ENCODE measurements at places on chromosomes 7 and 10. TPM values are rescaled to one million over a fixed set of nuclear protein-coding genes. Genes with fewer than 3 reads are reported as not detected.

ADRB1 gene
- 0.20 TPM for total RNA-seq

PNLIP gene
- not detected for total RNA-seq

SEMA3E gene
- total RNA-seq = not detected

AZGP1 gene
- total RNA-seq = not detected

COL17A1 gene
- not detected for total RNA-seq

NRCAM gene
- total RNA-seq = not detected

PTPN20 gene
- 0.38 TPM for total RNA-seq

SUMF2 gene
- 119 TPM for total RNA-seq

MEOX2 gene
- not detected for total RNA-seq

GRCh38 chr7:109579901-109580300, 1010.2 kb downstream of the DNAJB9 start:
- no peaks in the 10 kb centered on the region for H3K4me1 ChIP-seq
- H3K4me3 ChIP-seq = no peak overlapping the region

DNA sequence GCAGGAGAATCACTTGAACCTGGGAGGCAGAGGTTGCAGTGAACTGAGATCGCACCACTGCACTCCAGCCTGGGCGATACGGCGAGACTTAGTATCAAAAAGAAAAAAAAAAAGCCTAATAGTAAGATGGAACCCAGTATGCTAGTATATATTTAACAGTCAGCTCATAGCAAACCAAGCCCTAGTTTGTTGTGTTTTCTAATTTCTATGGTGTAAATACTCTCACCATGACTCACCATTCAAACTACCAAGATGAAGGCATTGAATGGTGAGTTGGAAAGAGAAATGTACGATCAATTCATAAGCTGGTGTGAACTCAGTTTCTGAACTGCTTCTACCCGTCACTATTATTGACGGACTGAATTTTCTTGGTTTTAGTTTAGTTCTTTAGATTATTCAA, 173.7 kb upstream of the KAT6B start:
- H3K4me1 ChIP-seq = no peaks in the 10 kb centered on the region
- peaks cover 8% of the 10 kb centered on the region for H3K36me3 ChIP-seq
- DNase-seq = no peak
- H3K4me3 ChIP-seq = no peak overlapping the region

DNA sequence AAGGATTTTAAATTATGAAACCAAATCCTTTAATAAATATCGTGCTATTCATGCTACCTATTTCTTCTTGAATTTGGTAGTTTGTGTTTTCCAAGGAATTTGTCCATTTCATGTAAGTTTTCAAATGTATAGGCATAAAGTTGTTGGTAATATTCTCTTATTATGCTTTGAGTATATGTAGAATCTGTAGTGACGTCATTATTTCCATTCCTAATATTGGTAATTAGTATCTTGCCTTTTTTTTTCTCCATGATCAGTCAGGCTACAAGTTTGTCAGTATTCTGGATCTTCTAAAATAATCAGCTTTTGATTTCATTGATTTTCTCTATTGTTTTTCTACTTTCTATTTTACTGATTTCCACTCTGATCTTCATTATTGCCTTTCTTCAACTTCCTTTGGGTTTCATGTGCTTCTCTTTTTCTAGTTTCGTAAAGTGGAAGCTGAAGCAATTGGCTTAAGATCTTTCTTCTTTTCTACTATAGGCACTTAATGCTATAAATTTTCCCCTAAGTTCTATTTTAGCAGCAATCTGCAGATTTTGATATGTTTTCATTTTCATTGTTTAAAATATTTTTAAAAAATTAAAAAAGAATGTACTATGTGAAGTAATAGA, 156.5 kb upstream of the HDAC9 start:
- peaks cover 7% of the 10 kb centered on the region for H3K27me3 ChIP-seq
- DNase-seq = no peak
- no peaks in the 10 kb centered on the region for H3K36me3 ChIP-seq
- H3K4me3 ChIP-seq = no peak overlapping the region
- no peaks in the 10 kb centered on the region for H3K4me1 ChIP-seq
- no peak overlapping the region for H3K27ac ChIP-seq

- no peak for DNase-seq
- H3K27ac ChIP-seq = no peak overlapping the region
- no peaks in the 10 kb centered on the region for H3K27me3 ChIP-seq
- H3K36me3 ChIP-seq = peaks cover 25% of the 10 kb centered on the region
- H3K4me1 ChIP-seq = peaks cover 25% of the 10 kb centered on the region
- H3K4me3 ChIP-seq = no peak overlapping the region
These were observed 167.1 kb downstream of the ELMO1 start for GRCh38 chr7:37281368-37282092.

DNA sequence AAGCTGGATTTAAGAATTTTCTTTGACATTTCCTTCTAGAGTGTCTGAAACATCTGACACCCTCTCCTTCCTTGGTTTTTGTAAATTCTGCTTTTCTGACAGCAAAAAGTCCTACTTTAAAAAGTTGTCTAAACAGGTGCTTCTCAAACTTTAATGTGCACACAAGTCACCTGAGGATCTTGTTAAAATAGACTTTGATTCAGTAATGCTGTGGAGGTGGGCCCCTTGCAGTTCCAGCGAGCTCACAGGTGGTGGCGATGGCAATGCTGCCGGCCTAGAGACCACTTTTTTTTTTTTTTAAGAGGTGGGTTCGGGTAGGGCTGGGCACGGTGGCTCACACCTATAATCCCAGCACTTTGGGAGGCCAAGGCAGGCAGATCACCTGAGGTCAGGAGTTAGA, 77.1 kb downstream of the ABCC2 start:
- H3K4me3 ChIP-seq = no peak overlapping the region
- DNase-seq = no peak
- no peak overlapping the region for H3K27ac ChIP-seq
- H3K27me3 ChIP-seq = peaks cover 43% of the 10 kb centered on the region

GRCh38 chr7:16702441-16702840, 51.1 kb upstream of the TSPAN13 start:
- H3K4me3 ChIP-seq = no peak overlapping the region
- peaks cover 53% of the 10 kb centered on the region for H3K36me3 ChIP-seq
- no peaks in the 10 kb centered on the region for H3K4me1 ChIP-seq

DNA sequence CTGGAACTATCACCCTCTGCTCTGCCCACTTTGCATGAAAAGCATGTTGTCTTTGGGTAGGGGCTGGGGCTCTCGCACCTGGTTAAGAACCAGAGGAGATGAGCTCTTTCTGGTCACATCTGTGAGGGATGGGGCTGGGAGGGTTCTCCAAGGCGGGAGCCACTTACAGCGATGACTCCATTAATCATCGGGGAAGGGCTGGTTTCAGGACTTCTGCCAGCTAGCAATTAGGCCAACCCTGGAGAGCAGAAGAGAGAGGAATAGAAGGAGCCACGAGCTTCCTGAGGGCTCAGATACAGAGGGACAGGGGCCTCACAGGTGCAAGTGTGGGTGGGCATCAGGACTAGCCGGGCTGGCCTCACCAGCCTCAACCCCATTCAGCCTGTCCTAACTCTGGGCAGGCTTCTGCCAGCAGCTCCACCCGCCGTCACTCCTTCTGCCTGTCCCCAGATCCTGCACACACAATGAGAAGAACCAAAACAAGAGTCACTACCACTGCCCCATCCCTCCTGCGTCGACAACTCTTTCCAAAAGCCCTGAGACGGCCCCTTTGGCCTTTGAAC, 8.4 kb downstream of the AQP1 start:
- no peaks in the 10 kb centered on the region for H3K4me1 ChIP-seq
- no peak overlapping the region for H3K27ac ChIP-seq
- no peaks in the 10 kb centered on the region for H3K36me3 ChIP-seq
- no peaks in the 10 kb centered on the region for H3K27me3 ChIP-seq

DNA sequence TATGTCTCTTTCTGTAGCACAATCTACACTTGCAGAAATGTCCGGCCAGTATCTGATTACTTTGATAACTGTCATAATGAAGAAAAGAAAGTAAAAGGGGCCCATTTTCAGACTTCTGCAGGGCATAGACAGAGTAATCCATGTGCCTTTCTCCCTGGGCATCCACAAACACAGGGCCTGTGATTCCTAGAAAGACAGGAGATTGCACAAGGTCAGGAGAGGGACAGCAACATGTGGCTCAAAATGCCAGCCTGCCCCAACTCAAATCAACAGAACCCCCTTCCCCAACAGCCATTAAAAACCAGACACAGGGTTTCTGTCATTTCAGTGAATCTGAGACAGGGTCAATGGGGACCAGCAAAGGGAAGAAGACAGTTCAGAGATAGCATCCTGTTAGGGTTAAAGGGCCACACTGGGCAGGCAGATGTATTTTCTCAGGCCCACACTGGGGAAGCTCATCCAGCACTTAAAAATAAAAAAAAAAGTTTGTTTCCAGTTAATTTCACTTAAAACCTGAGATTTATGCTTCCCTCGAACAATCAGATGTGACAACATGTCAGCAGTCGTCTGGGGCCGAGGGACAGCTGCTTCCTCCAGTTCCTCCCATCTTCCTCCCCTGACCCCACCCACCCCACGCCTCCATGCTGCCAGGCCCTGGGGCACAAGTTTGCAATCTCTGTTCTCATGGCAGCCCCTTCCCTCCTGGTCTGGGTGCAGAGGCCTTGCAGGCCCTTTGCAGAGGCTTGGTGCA, 30.7 kb upstream of the ACSL5 start:
- no peaks in the 10 kb centered on the region for H3K4me1 ChIP-seq
- no peak overlapping the region for H3K4me3 ChIP-seq

DNA sequence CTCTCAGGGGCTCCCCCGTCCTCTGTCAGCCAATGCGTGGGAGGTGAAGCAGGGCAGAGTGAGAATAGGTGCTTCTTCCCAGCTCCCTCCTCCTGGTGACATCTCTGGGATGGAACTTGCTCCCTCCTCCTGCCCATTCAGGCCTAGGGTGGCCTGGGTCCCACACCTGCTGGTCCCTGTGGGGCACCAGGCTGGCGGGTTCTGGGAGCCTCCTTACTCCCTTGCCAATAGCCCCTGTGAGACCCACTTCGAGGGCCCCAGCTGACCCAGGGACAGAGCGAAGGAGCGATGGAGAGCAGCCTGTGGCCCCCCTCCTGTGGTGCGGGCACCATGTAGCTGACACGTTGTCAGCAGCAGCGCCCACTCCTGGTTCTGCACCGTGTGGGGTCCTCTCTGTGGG, 512.6 kb downstream of the GLRX3 start:
- H3K27ac ChIP-seq = no peak overlapping the region
- DNase-seq = no peak
- no peak overlapping the region for H3K4me3 ChIP-seq
- H3K4me1 ChIP-seq = no peaks in the 10 kb centered on the region

DNA sequence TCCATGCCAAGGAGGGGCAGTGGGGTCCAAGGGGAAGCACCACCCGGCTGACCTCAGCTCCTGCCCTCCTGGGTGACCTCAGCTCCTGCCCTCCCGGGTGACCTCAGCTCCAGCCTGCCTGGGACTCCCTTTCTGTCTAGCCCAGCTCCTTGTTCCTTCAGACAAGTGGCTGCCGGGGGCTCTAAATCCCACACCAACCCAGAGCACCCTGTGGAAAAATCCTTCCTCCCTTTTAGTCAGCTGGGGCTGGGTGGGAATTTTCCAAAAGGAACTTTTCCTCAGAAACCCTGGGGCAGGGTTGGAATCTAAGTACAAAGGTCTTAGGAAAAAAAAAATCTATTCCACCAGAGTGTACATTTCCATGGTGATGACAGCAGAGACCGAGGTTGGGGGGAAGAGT, 36.3 kb downstream of the AKR1B1 start:
- peaks cover 7% of the 10 kb centered on the region for H3K27me3 ChIP-seq
- H3K36me3 ChIP-seq = no peaks in the 10 kb centered on the region

- no peaks in the 10 kb centered on the region for H3K27me3 ChIP-seq
- no peak for DNase-seq
- peaks cover 40% of the 10 kb centered on the region for H3K36me3 ChIP-seq
These were observed 60.4 kb downstream of the DNAJB6 start for GRCh38 chr7:157397036-157397720.

GRCh38 chr7:37394158-37394557, 54.5 kb downstream of the ELMO1 start:
- no peak overlapping the region for H3K4me3 ChIP-seq
- no peak for DNase-seq
- no peaks in the 10 kb centered on the region for H3K27me3 ChIP-seq
- H3K27ac ChIP-seq = no peak overlapping the region
- peaks cover 3% of the 10 kb centered on the region for H3K36me3 ChIP-seq
- peaks cover 24% of the 10 kb centered on the region for H3K4me1 ChIP-seq

GRCh38 chr10:45407542-45407941, 33.5 kb downstream of the ALOX5 start:
- H3K27ac ChIP-seq = no peak overlapping the region
- no peak for DNase-seq
- H3K4me1 ChIP-seq = peaks cover 14% of the 10 kb centered on the region
- H3K4me3 ChIP-seq = no peak overlapping the region
- peaks cover 50% of the 10 kb centered on the region for H3K27me3 ChIP-seq
- no peaks in the 10 kb centered on the region for H3K36me3 ChIP-seq

DNA sequence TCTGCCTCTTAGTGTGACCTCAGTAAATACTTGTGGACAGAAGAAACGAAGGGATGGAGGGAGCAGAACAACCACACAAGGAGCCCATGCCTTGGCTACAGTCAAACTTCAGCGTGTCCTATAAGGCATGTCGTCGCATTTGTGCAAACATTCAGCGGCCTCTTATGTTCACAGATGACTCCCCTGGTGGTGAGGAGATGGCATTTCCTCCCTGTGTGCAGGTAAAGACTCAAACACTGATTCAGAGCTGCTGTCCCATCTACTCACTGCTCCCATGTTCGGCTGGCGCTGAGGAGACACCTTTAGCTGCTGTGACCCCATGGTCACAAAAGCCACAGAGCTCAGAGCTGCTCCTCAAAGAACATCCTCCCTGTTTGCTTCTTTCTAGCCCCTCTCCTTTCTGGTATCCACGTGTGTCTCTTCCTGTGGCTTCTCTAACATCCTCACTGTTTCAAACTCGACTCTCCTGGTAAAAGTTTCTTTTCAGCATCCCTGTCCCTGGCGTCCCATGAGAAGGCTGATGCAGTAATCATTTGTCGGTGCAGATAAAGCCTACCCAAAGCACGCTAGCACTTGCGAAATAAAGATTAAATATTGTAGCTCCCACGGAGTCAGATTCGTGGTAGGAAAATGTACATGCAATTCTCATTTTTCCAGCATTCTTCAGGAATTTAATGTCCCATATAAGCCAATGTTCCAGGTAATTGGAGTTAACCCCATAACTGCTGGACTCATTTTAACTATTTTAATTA, 124.9 kb upstream of the NEBL start:
- no peaks in the 10 kb centered on the region for H3K4me1 ChIP-seq
- no peak overlapping the region for H3K27ac ChIP-seq
- no peaks in the 10 kb centered on the region for H3K27me3 ChIP-seq
- no peaks in the 10 kb centered on the region for H3K36me3 ChIP-seq

DNA sequence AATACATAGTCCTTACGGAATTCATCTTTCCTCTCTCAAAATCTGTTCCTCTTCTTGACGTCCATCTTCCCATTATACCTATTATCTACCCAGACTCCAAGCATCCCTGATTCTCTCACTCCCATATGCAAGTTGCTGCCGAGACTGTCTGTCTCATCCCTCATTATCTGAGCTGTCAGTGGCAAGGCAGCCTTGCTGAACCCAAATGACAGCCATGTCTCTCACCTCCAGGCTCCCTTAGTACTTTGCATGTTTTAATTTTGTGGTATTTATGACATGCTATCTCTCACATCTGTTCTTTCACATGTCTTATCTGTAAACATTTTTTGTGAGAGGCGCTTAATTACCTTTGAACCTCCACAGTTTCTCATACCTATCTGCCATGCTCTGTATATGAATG, 54.4 kb upstream of the IFRD1 start:
- peaks cover 23% of the 10 kb centered on the region for H3K4me1 ChIP-seq
- no peak for DNase-seq
- peaks cover 15% of the 10 kb centered on the region for H3K27me3 ChIP-seq
- H3K4me3 ChIP-seq = no peak overlapping the region
- no peak overlapping the region for H3K27ac ChIP-seq
- no peaks in the 10 kb centered on the region for H3K36me3 ChIP-seq

Data from activated CD4-positive, alpha-beta memory T cell treated with anti-CD3 and anti-CD28 coated beads, Interleukin-2, amount 10 ng/mL, durations not matched to agents 7 days and 5 days (primary cell).